Occipital lobe (tissue), 3 donors: ENCODE measurements at places on chromosomes 12 and 14. TPM values are rescaled to one million over a fixed set of nuclear protein-coding genes. Genes with fewer than 3 reads are reported as not detected.

The RIPK3 gene
- total RNA-seq = 0.47 TPM

- no peak for DNase-seq
These were observed 605 bp downstream of the KRT4 start for GRCh38 chr12:52813203-52813819.

The TAS2R42 gene
- total RNA-seq = not detected

The ERP27 gene
- not detected for total RNA-seq

The GCN1 gene
- total RNA-seq = 53.7 TPM

DNA sequence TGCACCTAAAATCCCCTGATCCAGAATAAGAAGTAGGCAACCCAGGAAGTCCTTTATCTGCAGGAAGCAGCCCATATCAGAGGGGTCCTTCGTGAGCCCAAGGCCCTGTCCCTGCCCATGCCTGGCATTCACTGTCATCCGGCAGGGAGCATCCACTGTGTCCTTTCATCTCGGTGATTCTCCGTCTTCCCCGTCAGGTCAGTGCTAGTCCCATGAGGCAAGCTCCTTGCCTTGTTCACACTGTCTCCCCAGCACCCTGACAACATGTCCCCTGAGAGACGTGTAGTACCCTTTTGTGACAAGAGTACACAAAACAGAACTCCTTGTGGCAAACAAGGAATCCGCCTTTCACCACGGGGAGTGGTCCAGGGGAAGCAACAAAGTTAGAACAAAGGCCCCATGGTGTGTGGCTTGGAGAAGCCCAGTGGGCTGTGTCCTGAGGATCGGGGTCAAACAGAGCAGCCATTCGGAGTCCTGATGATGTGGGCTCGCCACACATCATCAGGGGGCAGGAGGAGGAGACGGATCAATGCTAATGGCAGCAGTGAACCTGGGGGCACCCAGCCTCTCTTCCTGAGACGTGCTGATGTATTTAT lies 112.1 kb downstream of the DICER1 start:
- no peak for DNase-seq

DNA sequence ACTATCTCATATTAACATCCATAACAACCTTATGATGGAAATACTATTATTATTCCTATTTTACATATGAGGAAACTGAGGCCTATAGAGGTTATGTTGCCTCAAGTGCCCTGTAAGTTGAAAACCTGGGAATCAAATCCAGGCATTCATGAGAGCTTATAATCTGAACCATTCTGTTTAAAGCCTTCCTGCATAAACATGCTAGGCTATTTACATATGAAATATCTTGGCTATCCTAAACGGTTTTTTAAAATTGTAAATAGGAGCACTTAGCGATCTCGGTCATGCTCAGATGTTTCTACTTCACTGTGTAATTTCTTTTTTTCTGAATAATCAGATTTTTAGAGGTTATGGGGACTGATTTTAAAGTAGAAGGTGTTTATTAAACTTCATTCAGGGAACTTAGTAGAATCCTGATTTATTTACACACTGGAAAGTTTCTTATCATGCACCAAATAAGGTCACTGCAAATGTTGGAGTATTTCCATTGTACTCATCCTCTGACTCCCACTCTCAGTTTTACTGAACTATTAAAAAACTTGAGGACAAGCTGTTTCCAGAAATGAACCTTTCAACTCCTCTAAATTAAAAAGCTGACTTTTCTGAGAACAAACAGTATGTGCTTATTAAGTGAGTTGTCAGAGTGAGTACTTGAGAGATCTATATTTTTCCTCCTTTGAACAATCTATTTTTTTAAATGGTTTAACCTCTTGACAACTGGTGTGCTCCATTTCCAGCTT lies 141.7 kb downstream of the PIK3C2G start:
- DNase-seq = no peak

DNA sequence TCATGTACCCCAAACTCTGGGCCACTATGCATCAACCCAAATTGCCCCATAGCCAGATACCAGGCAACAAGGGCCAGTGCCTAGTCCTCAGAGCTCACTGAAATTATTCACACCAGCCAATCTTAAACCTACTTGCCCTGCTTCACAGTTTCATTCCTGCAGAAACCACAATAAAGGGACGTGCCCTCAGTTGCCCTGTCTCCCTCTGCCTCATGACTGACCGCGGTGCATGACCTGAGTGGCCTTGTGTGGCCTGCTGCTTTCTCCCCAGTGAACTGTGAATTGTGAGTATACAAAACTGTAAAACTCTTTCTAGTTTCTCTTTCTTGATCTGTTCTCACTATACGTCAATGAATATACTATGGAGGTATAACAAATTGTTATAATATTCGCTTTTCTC lies 490.9 kb upstream of the MIS18BP1 start:
- DNase-seq = no peak

- DNase-seq = no peak
These were observed 61.6 kb upstream of the KTN1 start for GRCh38 chr14:55518391-55518790.

- peak; percentile 51 for DNase-seq
These were observed 73.0 kb upstream of the ATF1 start for GRCh38 chr12:50690925-50691324.

- no peak for DNase-seq
These were observed 181.1 kb downstream of the ESR2 start for GRCh38 chr14:64112867-64113678.

The ADCY6 gene
- 31.5 TPM for total RNA-seq

DNA sequence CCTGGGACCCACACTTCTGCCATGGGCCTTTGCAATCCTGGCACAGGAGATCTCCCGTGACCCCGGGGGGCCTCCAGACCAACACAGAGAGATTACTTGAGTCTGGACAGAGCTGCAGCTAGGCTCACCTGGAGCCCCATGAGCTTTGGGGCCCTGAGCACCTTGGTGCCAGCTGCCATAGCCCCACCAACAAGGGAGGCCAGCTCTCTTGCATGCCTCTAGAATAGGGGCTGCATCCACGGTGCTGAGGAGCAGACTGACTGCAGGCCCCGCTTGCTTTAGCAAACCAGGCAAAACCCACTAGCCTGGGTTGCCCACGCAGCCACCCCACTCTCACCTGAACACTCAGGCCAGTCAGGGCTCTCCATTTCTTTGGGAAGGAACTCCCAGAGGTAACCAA lies 3.7 kb upstream of the OR4N2 start:
- DNase-seq = no peak

DNA sequence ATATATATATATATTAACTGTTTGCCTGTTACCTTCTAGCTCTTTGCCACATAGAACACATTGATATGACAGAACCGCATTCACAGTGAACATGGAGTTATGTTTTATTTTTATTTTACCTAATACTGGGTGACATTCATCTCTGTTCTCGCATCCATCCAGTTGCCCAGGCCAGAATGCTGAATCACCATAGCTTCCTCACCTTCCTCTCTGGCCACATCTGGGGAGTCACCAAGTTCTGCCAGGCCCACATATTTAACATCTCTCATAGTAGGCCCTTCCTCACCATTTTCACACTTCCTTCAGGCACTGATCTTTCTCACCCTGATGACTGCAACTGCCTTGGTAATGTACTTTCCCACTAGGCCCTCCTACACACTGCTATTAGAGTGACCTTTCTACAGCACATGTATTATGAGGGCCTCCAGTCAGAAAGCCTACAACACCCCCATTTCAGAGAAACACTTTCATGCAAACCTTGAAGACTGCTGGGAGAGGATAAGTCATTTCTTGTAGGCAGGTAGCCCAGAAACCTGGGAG lies 106.8 kb downstream of the LGR5 start:
- no peak for DNase-seq

The LRRC74A gene
- total RNA-seq = not detected

The EIF2S3B gene
- total RNA-seq = 1.9 TPM

DNA sequence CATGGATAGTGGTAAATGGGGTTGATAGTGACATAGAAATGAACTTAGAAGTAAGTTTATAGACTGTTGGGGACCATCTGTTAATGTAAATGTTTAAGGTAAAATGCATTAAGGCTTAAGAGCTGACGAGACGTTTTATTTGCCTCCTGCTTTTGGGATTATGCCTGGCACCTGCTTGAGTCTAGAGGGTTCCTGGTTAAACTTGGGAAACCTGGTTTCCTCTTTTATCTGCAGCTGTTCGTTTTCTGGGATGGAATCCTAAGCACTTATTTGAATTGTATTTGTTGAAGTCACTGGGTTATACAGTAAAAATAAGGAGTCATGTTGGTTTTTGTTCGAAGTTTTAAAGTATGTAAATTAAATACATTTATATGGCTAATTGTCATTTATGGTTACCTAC lies 914.7 kb downstream of the NRXN3 start:
- DNase-seq = no peak

- no peak for DNase-seq
These were observed 16.6 kb downstream of the MGP start for GRCh38 chr12:14868916-14869506.

GRCh38 chr12:22333186-22333712 lies 1.3 kb downstream of the ST8SIA1 start:
- no peak for DNase-seq

The TMCC3 gene
- 8.7 TPM for total RNA-seq

DNA sequence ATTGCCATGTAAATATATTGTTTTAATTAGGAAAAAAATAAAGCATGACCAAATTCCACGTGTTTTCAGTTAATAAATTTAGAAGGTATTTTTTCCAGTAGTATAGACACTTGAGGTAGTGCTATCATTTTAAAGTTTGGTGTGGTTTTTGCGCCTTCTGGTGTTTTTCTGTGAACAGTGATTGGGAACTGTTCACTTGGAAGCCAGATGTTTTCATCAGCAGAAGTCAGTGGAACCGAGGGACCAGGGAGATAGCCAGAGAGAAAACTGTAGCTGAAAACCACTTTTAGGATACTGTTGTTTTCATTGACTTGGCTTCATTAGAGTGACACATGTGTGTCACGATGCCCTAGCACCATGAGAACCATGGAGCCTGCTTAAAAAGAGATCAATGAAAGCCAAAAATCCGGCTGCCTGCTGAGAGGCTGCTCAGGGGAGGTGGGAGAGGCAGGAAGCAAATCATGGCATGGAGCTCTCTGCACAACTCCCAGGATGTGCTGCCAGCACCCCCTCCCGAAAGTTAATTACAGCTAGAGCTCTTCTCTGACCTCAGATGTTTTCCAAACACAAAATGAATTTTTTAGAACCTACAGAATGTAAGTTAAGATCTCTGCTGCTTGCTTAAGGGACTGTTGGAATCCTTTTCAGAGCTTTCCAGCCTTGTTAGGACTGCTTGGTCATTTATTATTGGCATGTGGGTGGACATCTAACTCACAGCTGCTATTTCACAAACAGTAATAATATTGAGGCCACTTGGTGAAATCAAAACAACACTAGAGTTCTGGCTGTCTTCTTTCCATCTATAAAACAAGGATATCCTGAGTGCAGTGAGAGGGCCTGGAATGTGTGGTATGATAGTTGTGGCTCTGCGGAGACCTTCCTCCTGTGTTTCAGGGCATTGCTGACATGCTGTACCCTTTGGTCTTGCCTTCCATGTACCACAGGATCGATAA lies 192.3 kb downstream of the ANO4 start:
- no peak for DNase-seq

- no peak for DNase-seq
These were observed 3.0 kb upstream of the CRACR2A start for GRCh38 chr12:3755898-3756297.

- no peak for DNase-seq
These were observed 245 bp upstream of the BRMS1L start for GRCh38 chr14:35825968-35826217.

The NAA30 gene
- 80.2 TPM for total RNA-seq

DNA sequence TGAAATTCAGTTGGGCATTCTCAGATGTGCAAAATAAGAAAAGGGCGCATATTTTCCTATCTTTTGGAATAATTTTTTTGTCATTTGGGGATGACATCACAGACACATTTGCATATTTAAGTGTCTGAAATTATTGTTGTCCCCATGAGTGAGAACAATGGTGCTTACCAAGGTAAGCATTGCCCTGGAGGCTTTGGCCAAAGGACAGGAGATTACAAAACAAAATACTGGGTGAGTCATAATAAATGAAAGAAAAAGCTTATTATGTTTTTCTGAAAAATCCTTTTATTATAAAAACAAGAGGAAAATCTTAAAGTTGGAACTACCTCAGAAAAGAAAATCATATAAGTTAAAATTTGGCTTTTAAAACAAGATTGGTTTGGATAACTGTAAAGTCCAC lies 254.9 kb downstream of the BTG1 start:
- no peak for DNase-seq

- DNase-seq = no peak
These were observed 177.8 kb downstream of the GXYLT1 start for GRCh38 chr12:41966916-41967315.

The SYCP3 gene
- 0.47 TPM for total RNA-seq

- no peak for DNase-seq
These were observed 594.2 kb downstream of the MED13L start for GRCh38 chr12:115683240-115683780.

The C12orf56 gene
- not detected for total RNA-seq

GRCh38 chr12:23947395-23947794 lies 2.1 kb downstream of the SOX5 start:
- DNase-seq = no peak

The RHNO1 gene
- 41.5 TPM for total RNA-seq

GRCh38 chr12:3119756-3120601 lies 42.8 kb downstream of the TSPAN9 start:
- DNase-seq = no peak

GRCh38 chr12:87121896-87122295 lies 865.7 kb upstream of the MGAT4C start:
- DNase-seq = no peak

DNA sequence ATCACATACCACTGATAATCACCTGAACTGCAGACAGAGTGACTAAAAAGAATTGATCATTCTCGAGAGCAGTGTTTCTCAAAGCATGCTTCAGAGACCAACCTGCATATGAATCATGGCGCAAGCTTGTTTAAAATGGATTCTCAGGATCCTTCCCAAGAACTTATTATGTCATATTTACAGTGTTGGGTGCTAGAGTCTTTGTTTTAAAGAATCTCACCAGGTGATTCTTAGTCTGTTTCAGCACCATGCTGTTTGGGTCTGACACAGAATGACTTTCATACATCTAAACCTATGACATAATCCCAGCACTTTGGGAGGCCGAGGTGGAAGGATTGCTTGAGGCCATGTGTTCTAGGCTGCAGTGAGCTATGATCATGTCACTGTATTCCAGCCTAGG lies 31.3 kb upstream of the SSPN start:
- no peak for DNase-seq

GRCh38 chr12:39902821-39903220 lies 203.1 kb downstream of the SLC2A13 start:
- DNase-seq = no peak

The CSRNP2 gene
- 69.6 TPM for total RNA-seq

- no peak for DNase-seq
These were observed 84.7 kb upstream of the MDM1 start for GRCh38 chr12:68416826-68417225.

The EFS gene
- total RNA-seq = 17.5 TPM

GRCh38 chr14:105536691-105537579 lies 10.6 kb downstream of the TMEM121 start:
- DNase-seq = no peak

The NRIP2 gene
- total RNA-seq = 0.62 TPM

DNA sequence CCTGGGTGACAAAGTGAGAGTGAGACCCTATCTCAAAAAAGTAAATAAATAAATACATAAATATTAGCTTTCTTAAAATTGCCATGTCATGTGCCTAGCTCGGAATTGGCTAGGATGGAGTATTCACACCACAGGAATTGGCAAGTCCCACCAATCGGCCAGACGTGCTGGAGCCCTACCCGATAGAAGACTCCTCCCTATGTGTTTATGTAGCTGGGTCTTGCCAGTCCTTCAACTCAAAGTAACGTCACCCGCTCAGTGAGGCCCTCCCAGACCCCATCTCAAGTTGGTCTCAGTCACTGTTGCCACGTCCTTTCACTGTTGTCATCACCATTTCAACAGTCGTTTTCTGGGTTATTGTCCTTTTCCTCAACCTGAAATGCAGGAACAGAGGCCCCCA lies 20.2 kb downstream of the VRTN start:
- no peak for DNase-seq

The SPTB gene
- total RNA-seq = 18.2 TPM
